ENCODE measurements at places on chromosomes 16 and 17.

DNA sequence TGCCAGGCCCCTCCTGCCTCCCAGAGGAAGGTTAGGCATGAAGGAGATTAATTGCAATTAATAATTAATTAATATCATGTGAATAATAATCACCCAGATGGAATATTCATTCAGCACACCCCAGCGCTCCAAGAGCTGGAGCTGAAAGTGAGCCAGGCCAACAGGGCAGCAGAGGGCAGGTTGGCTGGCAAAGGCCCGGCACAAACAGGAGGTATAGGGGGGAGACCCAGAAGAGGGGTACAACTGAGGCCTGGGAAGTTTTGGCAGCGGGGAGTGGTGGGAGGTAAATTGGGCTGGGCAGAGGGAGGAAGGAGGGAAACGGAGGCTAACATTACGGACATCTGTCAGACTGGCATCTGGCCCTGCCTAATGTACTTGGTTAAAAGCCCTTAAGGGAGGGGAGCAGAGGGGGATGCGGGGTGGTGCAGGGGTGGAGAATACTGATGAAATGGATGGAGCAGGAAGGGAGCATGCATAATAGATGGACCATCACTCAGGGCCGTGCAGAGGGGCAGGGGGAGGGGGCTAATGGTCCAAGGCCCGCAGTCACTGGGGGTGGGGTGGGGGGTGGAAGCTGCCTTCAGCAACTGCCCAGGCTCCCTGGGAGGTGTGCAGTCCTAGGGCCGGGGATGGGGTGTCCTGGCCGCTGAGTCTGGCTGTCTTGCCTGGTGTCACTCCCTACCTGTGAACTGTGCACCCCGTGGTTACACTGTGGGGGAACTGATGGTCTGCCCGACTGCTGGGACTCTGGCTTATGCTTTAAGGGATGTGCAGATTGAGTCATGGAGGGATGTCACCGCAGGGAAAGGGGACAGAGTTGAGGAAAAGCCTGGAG lies 1.9 kb downstream of the ADAM11 start:
- DNase-seq, result no peak

- DNase-seq, result no peak
Observed at GRCh38 chr16:86604436-86605193, 26.3 kb downstream of the FOXL1 start.

GRCh38 chr16:29975134-29975538 lies 1.5 kb downstream of the TAOK2 start:
- no peak for DNase-seq

DNA sequence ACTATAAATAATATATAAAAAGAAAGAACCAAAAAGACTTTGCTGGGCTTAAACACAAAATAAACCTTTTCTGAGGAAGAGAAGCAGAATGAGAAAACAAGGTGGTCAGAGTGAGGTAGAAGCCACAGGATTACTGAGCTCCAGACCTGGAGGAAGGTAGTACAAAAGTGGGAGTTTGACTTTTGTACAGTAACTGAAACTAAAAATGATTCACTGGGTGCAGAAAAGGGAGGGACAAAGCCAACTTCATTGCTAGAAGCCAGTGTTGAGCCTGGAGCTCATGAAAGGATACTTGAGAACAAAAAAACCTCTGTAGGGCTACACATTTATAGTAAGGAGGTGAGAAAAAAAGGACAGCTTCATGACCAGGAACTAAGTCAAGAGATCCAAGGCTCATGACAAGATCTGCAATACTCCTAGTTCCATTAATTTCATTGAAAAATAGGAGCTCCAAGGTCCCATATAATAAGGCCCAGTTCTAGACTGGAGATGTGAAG lies 45.5 kb downstream of the PKD1L3 start:
- DNase-seq, result no peak

- DNase-seq, result no peak
Observed at GRCh38 chr17:1005361-1005946, 8.5 kb downstream of the TIMM22 start.

- no peak for DNase-seq
Observed at GRCh38 chr16:29710227-29711219, 31.5 kb downstream of the QPRT start.

- DNase-seq, result no peak
Observed at GRCh38 chr16:47467501-47467900, 6.4 kb downstream of the PHKB start.

GRCh38 chr17:80818871-80819270 lies 172.8 kb upstream of the CHMP6 start:
- no peak for DNase-seq

GRCh38 chr17:54749157-54749556 lies 151.5 kb upstream of the TOM1L1 start:
- no peak for DNase-seq

DNA sequence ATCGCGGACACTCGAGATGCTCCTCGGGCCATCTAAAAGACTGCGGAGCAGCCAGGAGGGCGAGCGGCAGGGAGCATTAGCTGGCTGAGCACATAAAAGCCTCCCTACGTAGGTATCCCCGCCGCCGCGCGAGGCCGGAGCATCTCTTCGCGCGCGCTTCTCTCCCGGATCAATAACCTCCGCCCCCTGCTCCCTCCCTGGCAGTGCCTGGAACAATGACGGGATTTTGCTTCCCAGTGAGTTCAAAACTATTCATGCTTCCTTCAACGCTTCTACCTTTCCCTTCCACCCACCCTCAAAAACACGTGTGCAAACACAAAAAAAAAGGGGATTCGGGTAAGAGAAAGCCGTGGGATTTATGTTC lies 984 bp downstream of the CENPV start:
- DNase-seq, result no peak

DNA sequence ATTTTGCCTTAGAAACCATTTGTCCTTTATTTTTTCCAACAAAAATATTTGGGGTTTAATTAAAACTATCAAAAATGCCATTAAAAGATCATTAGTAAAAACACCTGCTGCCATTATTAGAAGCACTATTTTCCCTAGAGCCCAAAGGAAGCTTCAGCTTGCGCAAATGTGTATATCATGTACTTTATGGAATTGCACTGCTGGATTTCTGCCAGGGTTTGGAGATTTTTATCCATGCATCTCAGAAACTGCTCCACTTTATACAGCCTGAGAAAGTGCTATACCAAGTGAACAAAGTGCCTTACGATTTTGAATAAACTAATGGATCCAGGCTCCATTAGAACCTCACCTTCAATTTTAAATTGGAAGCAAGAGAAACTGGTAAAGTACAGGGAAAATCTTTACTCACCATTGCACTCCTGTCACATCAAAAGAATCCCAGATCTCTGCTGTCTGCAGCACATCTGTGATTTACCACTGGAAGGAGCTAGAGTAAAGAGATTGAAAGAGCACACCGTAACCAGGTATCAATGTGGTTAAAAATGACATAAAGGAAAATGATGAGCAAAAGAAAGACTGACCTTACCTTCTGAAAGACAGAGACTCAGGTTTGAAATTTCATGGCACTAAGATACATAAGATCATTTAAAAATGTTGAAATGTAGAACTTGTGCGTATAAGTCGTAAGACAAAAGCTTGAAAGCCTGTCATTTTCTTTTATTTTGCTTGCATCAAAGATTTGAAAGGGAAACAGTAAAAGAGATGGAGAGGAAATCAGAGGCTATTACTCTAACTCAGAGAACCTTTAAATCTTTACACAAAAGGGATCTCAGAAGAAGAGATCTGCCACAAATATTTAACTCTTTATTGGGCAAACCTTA lies 678.1 kb upstream of the GOT2 start:
- no peak for DNase-seq

DNA sequence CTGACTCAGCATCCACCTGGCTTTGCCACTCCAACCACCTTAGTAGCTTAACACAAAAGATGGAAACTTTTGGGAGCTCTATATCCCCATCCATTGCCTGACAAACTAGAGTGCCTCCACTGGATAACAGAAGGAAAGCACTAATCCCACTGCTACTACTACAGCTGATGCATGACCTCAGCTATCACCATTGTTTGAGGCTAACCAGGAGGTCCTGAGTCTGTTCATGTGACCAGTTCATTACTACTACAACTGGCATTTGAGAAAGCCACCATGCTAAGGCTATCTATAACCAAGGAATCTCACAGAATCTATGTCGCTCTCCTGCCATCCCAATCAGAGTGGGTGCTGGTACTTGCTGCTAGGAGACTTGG lies 604.3 kb upstream of the CA10 start:
- no peak for DNase-seq

GRCh38 chr17:4364622-4365041 lies 1.8 kb downstream of the UBE2G1 start:
- DNase-seq, result no peak

- no peak for DNase-seq
Observed at GRCh38 chr17:74647871-74648672, 24.5 kb upstream of the CD300E start.

DNA sequence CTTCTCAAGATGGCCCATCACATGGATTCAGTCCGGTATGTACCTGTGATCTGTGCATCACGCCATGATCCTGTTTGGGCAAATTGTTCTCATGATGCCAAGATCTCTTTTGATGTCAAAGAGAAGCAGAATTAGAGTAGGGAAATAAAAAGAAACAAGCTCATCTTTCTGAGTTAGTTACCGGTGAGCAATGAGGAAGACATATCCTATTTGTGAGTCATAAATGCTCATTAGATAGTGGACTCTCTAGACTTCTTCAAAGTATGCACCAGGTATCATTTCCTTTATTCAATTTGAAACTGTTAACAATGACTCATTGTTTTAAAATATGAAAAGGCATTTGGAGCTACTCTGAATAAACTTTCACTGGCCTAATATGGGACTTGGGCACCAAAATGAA lies 8.0 kb upstream of the KRTAP4-12 start:
- DNase-seq, result no peak

DNA sequence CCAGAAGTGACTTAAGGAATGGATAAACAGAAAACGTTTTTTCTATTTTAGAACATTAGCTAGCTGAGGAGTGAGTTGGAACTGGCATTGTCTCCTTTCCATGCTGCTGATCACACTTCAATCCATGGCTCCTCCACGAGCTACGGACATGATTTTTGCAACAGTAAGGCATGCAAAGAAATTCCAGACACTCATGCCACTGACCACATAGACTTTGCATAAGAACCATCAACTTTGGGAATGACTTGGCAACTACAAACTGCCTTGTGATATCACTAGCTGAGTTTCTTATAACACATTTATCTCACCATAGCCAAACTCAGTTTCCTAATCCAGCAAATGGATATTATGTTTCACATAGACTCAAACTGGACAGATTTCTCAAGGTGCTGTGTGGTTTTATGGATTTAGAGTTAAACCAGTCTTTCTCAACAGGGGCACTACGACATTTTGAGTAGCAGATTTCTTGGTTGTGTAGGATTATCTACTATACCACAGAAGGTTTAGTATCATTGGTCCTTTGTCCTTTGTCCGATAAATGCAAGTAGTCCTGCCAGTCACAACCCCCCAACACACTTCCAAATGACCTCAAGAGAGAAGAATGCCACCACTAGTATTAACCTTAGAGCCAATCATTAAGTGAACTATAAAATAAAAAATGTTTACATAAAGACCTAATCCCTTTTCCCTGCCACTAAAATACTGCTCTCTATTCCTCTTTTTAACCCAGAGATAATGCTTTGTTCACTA lies 48.3 kb upstream of the C17orf78 start:
- DNase-seq, result no peak

DNA sequence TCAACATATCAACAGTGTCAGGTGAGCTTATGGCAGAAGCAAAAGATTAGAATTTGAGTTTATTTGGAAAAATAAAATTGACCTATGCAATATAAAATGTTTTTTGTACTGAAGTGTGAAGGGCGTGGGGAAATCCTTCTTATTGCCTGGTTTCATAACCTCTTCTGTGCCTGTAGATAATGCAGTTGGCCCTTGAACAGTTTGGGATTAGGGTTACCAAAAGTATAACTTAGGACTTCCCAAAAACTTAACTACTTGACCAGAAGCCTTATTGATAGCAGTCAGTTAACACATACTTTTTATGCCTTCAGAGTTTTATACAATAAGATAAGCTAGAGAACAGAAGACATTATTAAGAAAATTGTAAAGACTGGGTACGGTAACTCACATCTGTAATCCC lies 66.0 kb downstream of the TMC6 start:
- no peak for DNase-seq

GRCh38 chr17:40547079-40547784 lies 18.0 kb downstream of the CCR7 start:
- no peak for DNase-seq

GRCh38 chr16:21158208-21159110 lies at the start of gene LDAF1:
Gene LDAF1 (plus strand): TSS chr16:21158674. CDS start chr16:21161183, 2,509 bp downstream.
- DNase-seq, result no peak

GRCh38 chr17:34378664-34379101 lies 15.7 kb upstream of the CCL1 start:
- DNase-seq, result no peak

DNA sequence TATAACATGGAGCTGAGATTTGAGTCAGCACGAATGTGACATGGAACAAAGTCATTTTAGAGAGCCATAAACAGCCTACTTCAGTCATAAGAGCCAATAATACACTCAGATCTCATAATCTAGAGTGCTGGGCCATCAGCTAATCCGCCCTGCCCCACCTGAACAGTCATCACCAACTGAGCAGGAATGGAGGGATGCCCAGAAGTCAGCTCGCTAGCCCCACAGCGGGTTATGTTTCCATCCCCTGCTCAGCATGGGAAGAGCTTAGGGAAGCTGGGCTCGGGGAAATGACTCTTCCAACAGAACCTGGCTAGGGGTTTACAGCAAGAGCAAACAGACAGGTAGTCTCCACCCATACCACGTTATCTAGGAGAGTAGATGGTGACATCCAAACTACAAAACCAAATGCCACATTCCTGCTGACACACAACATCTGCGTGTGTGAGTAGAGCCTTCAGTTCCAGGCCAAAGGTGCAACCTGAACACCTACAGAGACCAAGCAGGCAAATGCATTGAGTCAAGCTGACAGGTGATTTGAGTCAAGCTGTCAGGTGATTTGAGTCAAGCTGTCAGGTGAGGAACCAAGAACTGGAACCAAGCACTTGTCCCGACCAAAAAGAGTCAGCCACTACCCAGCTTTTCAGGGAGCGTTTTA lies 2.0 kb downstream of the TMEM11 start:
- DNase-seq, result no peak

DNA sequence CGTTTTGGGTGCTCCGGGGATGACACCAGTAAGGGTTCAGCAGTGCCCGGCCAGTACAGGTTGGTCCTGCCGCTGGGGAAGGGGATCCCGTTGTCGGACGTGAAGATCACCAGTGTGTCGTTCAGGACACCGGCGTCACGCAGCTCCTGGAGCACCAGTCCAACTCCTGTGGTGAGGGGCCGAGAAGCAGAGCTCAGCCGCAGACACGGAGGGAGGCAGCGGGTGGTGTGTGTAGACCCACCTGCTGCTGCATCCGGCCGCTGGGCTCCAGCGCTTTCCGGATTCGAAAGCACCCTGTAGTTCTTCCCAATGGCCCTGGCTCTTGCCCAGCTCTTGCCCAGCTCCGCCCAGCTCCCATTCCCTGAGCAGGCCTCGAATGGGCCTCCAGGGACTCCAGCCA lies 8.0 kb downstream of the SGSH start:
- no peak for DNase-seq

GRCh38 chr17:72064606-72065193 lies 56.1 kb upstream of the SOX9 start:
- DNase-seq, result no peak

- DNase-seq, result no peak
Observed at GRCh38 chr16:81786321-81786720, 7.2 kb downstream of the PLCG2 start.

GRCh38 chr17:35716897-35717465 lies 14.5 kb upstream of the RASL10B start:
- no peak for DNase-seq

- no peak for DNase-seq
Observed at GRCh38 chr16:82240111-82240510, 70.1 kb upstream of the MPHOSPH6 start.
